Stimulated activated CD8-positive, alpha-beta memory T cell treated with anti-CD3 and anti-CD28 coated beads, Interleukin-4, amount 100 ng/mL, for 48 hours (primary cell): ENCODE measurements at places on chromosomes 2 and 18.

DNA sequence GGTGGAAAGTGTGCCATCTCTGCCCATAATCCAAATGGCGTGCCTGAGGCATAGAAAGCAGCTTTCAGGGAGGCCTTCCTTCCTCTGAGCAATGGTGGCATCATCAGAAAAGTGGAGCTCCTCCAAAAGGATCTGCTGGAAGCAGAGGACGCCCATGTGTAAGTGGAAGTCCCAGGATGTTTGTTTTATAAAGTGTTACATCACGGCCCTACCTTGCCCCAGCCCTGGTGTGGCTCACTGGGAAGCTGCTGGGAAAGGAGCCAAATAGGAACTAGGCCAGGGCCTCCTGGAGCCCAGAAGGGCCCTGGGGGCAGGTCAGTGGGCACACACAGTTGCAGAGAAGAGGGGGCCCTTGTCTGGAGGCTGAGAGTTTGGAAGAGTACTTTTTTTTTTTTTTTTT is 4.2 kb upstream of the ODC1 start:
- no peak for DNase-seq

DNA sequence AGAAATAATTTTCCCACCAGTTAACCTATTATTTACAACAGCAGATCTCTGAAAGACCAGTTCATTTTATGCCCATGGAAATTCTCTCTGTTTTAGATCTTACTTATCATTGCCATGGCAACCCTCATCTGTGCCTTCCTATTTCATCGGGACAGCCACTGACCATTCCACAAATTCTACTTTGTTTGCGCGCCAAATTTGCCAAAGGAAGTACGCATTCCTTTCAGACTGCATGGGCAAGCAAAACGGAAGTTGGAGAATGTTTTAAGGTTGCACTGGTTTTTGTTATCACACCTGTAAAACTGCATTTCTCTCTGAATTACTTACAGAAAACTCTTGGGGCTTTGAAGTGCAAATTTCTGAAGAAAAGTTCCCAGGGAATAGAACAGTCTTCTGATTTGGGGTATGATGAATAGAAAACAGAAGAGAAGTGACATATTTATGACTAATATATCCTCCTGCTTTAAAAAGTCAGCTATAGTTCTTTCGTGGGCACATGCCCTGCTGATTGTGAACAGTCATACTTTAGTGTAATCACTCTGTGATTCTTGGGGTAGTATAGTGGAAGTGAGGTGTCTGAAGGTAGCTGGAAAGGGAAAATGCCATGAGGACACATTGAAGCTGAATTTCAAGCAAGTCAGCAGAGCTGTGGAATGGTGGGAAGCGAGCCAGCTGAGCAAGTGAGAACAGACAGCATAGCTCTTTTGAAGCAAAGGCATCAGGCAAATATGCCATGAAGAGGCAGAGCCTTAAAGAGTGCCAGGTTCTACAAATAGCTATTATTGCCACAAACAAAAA is 20.9 kb downstream of the NETO1 start:
- no peak for DNase-seq

DNA sequence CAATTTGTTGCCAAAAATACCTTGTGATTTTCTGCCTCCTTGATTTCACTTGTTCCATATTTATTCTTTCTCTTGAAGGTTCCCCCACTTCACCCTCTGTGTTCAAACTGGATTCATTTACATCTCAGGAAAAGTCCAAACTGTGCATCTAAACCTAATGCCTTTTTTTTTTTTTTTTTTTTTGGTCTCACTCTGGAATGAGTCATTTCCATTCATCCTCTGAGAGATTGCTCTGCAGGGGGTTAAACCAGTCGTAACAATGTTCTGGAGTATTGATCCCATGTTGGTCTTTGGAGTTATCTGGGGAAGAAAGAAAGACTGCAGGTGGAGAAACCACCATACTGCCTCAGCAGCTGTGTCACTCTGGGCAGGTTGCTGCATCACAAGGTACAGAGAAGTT is 119.7 kb downstream of the TACR1 start:
- DNase-seq, result no peak

- DNase-seq, result no peak
Measured at GRCh38 chr2:173547499-173547898, 192.8 kb downstream of the CDCA7 start.

DNA sequence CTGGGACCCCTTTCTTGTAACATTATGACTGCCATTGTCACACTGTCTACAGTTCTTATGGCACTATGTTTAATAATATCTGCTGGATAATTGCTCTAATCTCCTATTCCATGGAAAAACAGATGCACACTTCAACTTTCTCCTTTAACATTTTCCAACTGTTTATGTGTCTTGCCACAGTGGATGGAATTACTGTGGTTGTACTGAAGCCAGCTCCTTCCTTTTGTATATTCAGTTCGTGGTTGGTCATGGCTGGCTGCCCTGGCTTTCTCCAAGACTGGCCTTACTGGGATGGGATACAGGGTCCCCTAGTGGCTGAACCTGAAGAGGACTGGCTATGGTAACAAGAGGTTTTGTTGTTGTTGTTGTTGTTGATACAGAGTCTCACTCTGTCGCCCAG is 113.9 kb downstream of the SS18 start:
- DNase-seq, result no peak

DNA sequence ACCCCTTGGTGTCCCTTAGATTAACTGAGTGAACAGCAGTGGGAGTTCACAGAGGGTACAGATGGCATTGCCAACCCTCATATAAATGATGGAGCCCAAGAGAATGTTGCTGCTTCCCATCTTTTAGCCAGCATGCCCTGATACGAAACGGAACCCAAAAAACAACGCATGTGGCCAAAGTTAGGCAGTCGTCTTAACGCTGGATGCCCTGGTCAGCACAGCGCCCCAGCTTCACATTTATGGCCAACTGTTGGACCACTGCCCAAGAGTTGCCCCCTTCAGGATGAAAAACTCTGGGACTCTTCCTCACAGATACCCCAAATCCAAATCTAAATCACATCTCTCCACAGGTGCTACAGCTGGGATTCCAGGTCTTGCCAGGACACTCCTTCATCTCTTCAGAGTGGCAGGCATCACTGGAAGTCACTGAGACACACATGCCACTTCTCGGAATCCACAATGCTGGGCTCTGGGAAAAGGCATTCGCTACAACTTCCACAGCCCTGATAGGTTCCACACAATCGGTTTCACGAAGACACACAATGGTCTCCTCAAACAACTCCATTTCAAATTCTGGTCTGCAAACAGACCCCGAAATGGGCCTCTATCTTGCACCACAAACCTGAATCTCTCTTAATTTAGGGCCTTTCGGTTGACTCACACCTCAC is 44.6 kb downstream of the LONRF2 start:
- DNase-seq, result no peak

GRCh38 chr18:8522756-8523155 is 86.5 kb upstream of the RAB12 start:
- DNase-seq, result no peak

GRCh38 chr2:197205585-197206215 is 104.9 kb downstream of the ANKRD44 start:
- DNase-seq, result peak; percentile 68

- no peak for DNase-seq
Measured at GRCh38 chr2:176813156-176813555, 399.4 kb upstream of the HNRNPA3 start.

DNA sequence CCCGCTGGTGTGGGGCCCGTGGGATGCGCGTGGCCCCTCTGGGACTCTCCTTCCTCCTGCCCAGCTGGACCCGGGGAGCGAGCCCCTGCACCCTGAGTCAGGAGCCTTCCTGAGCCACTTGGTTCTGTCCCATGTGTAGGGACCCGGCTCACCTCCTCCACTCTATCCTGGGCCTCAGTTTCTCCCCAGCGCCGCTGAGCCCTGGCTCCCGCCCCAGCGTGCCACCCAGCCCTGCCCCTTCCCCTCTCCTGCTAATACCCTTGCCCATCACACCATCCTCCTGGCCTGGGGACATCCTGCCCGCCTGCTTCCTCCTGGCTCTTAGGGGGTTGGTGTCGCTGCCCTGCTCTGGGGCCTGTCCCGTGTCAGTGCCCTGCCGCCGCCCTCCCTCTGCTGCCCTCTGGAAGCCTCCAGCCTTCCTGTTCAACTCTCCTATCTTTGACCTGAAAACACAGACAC is 24.8 kb downstream of the GPC1 start:
- DNase-seq, result no peak

DNA sequence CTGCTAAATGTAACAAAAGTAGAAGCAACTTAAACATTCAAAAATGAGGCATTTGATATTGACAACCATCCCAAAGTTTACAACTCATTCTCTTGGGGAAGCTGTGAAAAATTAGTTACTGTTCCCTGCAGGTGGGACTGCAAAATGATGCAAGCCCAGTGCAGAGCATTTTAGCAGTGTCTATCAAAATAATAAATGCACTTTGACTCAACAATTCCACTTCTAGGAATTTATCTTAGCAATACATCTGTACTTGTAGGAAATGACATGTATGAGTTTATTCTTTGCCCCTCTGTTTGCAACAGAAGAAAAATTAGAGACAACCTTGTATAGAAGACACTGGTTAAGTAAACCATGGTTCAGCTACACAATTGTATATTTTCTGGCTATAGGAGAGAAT is 48.0 kb upstream of the TLK1 start:
- DNase-seq, result no peak
